ENCODE measurements at places on chromosomes 4 and X.

- no peak for DNase-seq
These were observed 595 bp upstream of the NAP1L2 start for GRCh38 chrX:73215246-73215645.

GRCh38 chr4:102560571-102561341 lies 59.6 kb downstream of the NFKB1 start:
- DNase-seq: no peak

DNA sequence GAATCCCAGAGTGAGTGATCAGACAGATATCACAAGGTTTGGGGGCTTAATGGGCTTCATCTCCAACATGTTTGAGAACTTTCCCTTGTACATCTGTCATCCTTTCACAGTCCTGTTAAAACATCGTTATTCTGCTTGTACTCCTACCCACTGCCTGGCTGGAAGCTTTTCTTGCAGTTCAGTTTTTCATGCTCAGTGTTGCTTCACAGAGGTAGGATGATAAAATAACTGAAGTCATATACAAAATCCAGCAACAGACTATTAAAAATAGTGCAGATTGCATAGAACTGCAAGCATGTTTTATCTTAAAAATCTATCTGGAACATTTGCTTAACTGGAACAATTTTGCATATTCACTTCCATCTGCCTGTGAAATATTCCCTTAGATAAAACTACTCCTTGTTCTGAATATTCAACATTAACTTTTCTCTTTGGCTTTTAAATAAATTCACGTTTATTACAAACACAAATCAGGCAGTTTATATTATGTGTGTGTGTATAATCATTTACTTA lies 579.6 kb upstream of the IGFBP7 start:
- DNase-seq: no peak

DNA sequence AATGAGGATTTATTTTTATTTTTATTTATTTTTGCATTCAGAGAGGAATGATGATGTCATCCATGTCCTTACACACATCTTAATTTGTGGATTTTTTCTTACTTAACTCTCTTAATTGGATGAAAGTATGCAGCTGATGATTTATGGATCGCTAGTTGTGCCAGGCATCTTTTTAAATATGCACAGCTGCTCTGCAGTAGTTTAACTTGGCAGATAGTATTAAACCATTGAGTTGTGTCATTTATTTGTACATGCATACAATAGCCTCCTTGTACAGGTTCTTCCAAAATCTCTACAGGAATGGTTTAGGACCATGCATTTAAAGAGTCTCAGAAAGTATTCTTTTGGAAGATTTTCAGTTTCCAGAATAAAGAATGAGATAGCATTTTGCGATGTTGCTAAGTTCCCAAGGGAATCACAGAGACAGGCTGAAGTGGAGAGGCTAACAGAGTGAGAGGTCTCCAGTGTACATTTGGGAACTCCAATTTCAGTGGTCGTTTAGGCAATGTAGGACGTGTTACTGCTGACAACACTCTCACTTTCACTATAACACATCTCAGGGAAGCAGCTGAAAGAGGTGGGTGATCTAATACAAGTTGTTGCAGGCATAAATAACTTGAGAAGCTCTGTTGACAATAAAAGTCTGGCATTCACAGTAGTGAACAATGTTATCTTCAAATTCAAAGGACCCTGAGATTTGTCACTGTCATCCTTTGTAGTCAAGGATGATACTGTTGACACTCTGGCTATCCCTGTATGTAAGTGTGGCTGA lies 49.9 kb upstream of the SCRG1 start:
- DNase-seq: no peak

DNA sequence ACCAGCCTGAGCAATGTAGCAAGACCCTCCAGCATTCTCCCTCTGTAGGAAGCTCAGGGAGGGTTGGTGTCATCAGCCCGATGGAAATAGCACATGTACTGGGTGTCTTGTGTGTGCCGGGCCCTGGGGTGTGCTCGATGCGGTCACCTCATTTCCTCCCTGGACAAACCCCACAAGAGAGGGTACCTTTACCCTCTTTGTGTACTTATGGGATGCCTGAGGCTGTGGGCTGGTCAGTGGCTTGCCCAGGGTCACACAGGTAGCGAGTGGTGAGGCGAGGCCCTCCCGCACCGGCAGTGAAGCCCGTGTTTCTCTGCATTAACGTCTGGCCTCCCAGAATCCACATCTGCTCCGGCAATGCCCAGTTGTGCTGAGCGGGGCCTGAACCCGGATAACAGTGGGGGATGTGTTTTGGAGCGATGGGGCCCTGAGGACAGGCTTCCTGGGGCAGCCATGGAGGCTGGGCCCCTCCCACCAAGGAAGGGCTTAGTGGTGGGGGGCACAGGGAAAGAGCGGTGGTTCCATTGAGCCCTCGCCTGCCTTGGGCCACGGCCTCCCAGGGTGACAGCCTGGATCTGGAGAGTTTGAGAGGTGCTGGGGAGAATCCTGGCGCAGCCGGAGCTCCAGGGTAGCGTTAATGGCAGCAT lies 8.1 kb downstream of the PSAPL1 start:
- DNase-seq: peak; percentile 72

- DNase-seq: no peak
These were observed 401.8 kb upstream of the RPS6KA3 start for GRCh38 chrX:20668550-20668949.

DNA sequence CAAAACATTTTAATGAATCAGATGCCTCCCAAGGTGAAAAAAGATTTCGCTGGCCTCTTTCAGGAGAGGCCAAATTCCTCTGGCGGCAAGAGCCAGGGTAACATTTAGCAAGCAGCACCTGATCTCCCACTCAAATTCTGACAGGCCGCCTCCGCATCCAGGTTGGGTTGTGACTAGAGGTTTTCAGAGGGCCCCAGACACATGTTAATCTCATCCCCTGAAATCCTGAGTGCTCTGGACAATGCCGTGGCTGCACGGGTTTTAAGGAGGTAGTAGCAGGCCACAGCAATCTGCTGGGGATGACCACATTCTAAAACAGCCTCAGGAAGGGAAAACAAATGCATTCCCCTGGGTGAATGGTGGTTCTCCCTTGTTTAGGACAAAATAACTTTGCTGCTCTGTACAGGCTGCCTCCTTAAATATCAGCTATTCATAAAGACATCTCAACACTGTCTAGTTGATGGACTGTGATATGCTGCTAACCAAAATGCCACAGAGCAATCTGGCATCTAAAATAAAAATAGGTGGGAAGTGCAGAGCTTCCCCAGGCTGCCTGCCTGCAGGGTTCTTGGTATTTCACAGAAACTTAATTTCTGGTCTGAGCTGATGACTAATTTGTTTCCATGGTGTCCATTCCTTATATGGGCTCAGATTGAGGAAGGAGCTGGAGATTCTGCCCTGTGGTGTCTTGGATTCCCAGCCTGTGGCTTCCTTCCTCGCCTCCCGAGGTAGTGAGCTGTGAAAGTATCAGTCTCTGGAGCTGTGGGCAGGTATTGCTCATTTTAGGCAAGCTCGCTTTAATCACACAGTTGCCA lies 202.0 kb downstream of the DCLK2 start:
- no peak for DNase-seq

GRCh38 chr4:36255577-36255976 lies 11.3 kb upstream of the ARAP2 start:
- no peak for DNase-seq

GRCh38 chrX:12885508-12885907 lies 18.6 kb downstream of the TLR7 start:
- no peak for DNase-seq

GRCh38 chrX:37779857-37780256 lies at the start of gene CYBB:
TSS of gene CYBB (plus strand) at chrX:37780059. CDS start at chrX:37780078, 19 bp downstream.
- no peak for DNase-seq

GRCh38 chr4:37770016-37770415 lies 56.5 kb upstream of the PGM2 start:
- no peak for DNase-seq

- DNase-seq: no peak
These were observed 671.8 kb downstream of the CCSER1 start for GRCh38 chr4:90798948-90799347.

DNA sequence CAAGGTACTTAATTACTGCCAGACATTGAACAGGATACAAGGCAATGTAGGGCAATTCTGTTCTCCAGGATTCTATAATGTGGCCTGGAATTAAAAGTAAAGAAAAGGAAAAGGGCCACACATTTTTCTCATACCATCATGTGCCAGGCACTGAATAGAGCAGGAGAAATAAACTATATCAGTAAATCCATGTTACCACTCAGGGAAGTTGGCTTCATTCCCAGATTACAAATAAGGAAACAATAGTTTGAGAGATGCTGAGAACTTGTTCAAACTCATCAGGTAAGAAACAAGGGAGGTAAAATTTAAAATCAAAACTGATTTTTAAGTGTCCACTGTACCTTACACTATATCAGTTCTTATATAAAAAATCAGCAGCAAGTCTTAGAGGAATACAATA lies 645.0 kb upstream of the ATOH1 start:
- DNase-seq: no peak

DNA sequence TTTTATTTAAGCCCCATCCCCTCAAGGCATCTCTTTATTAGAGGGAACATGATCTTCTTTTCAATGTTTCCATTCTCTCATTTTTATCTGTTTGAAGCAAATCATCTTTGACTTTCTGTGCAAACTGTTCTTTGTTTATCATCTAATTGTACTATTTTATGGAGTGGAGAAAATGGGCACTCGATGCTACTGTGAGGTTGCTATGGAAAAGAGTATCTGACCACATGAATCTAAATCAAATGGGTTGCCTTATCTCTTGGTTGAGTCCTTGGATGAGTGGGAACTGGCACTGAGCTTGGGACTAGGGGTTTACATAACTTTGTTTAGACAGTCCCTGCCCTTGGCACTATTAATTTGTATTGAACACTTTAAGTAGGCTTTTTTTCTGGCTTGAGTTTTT lies 9.1 kb downstream of the OCRL start:
- DNase-seq: no peak

GRCh38 chr4:17797808-17798207 lies 12.7 kb downstream of the DCAF16 start:
- no peak for DNase-seq

DNA sequence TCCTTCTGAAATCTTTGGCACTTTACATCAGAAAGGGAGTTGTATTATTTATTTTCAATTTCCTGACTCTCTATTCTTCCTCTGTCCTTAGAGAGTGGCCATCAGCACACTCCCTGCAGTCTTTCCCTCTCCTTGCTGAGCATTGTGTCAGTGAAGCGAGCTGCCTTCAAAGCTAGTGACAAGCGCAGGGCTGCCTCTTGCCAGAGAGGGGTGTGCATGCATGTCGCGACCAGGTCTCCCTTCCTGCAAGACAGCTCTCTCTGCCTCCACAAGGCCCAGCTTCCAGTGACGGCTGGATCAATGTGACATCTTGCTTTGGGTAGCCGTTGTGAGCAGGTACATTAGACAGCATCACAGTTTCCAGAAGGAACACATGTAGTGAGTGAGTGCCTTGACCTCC lies 810.9 kb upstream of the TENM3 start:
- DNase-seq: no peak

DNA sequence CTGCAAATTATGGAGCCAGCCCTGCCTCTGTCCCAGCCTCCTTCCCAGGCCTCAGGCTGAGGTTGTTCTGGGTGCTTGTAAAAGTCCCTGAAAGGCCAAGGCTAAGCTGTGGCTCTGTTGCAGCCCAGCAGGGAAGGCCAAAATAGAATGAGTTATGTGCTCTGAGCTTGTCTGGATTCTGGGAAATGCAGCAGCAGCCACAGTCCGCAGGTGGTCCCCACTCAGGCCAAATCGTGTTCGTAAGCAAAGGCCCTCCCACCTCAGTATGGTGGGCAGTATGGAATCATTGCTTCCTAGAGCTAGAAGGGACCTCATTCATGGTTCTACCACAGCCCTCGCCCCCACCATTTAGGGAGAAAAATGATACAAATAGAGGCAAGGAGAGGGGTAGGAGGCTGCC lies 4.7 kb upstream of the TCEAL1 start:
- no peak for DNase-seq

All from mesenteric fat pad (tissue), 1 donor.